CD4-positive, alpha-beta T cell treated with Interleukin-4 for 1 hour (primary cell): ENCODE measurements at places on chromosomes 11 and 22.

GRCh38 chr11:96524475-96524874 lies 134.7 kb downstream of the JRKL start:
- DNase-seq, result no peak

GRCh38 chr11:124934862-124935547 lies 842 bp downstream of the HEPACAM start:
- no peak for DNase-seq

GRCh38 chr11:72548463-72548862 lies 114.1 kb upstream of the CLPB start:
- no peak for DNase-seq

DNA sequence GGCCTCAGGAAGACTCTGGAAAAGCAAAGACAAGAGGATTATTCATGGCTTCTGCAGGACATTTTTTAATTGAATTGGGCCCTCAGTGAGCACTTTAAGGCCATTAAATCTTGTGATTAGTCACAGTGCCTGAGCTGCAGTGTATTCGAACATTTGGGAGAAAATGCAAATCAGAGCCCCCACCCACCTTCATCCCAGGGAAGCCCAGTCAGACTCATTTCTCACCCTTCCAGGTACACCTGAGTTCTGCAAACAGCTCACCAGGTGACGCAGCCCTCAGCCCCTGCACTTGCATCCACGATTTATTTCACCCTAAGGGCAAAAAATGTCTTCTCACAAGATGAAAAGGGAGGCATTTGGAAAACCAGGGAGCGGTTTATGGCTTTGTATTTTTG lies 128.7 kb downstream of the MPPED1 start:
- no peak for DNase-seq

DNA sequence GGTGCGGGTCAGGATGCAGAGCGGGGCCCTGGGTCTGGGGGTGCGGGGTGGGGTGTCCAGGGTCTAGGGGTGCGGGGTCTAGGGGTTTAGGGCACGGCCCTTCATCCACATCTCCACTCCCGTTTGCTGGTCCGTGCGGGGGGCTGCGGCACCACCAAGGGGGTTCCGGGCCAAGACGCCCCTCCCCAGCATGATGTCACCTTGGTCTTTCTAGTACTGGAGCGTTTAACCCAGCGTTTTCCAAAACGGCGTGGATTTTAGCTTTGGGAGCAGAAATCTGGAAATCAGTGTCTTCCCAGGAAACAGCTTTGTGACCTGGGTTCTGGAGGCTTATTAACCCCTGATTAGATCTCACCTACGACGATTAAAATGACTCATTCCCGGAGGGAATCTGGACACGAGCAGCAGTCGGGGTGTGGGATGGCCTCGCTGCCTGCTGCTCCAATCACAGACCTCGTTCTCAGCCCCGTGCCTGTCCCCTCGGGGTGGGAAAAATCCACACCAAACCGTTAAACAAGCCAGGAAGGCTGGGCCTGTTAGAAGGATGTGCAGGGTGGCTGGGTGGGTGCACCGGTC lies 759 bp downstream of the AP2A2 start:
- DNase-seq, result no peak

GRCh38 chr11:101567071-101567470 lies 16.7 kb downstream of the TRPC6 start:
- DNase-seq, result no peak

GRCh38 chr11:79226126-79226525 lies 214.7 kb downstream of the TENM4 start:
- no peak for DNase-seq

DNA sequence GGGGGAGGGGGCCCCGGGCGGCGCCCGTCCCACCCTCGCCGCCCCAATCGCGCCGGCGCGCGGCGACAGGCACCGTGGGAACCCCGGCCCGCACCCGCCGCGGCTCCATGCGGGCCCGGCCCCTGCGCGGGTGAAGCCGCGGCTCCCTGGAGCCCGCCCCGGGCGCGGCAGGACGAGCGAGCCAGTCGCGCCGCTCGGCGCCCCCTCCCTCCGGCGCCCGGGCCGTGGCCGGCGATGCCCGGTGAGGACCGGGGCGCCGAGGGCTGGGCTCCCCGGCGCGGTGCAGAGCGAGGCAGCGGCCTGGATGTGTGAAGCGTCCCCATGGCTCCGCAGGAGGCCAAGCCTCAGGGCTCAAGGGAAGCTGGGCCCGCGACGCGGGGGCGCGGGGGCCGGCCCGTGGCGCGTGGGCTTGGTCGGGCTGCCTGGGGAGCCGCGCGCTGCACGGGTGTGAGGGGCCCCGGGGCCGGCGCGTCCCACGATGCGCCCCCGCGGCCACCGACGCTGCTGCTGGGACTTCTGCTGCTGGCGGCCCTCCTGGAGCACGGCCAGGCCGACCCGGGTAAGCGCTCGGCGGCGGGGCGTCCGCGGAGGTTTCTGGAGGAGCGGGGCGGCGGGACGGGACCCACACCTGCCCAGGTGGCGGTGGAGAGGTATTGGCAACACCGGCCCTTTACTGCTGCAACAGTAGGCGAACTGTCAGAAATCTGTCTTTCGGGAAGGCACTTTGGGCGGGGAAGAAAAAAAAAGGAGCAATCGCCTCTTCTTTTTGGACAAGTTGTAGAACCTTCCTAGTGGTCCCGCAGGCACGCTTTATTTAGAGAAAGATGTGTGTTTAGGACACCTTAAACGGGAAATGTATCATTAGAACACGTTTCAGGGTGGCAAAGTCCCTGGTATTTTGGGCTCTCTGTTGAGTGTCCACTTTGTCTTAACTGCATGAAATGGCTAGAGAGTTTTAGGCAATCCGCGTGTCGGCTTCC lies 119.4 kb downstream of the HIPK3 start:
- no peak for DNase-seq

DNA sequence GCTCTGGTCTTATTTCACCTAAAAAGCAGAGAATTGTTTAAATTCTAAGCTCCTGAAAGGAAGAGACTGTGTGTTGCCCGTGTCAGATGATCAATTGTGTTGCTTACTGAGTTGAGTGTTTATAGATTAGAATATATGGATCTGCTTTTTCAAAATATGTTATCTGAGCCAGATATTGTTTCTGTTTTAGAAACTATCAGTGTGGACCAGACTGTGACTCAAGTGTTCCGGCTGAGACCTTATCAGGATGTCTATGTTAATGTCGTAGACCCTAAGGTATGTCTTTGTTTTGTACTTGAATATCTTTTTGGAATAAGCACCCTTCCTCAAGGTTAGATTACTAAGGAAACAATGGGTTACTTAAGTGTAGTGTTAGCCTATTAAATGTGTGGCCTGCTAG lies 11.0 kb downstream of the DEPDC5 start:
- DNase-seq, result no peak

GRCh38 chr22:47380692-47381091 lies 618.2 kb downstream of the TBC1D22A start:
- no peak for DNase-seq

DNA sequence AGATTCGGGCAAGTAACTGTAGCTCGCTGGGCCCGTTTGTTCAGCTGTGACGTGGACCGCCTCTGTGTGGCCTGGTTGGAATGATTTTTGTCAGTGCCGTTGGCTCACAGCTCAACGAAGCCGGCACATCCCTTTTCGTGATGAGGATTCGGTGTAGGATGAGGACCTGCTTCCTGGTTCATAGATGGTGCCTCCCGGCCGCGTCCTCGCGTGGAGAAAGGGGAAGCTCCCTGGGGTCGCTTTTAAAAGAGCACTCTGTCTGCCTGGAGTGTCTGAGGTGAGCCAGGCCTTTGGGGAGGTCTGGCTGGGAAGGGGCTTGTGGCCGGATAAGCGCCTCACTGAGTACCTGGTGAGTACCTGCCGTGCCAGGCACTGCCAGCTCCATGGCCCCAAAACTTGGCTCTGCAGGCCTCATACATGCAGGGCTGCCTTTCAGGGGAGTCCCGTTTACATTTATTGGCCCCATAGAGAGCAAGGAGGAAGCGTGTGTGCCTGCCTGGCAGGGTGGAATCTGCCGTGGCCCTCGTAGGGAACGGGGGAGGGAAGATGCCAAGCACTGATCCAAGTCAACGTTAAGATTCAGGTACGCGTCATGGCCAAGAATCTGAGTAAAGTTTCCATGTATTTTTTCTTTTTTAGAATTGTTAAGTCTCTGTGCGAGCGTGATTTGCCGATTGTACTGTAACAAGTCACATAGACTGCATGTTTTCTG lies 88.4 kb downstream of the ARHGAP8 start:
- DNase-seq, result no peak

DNA sequence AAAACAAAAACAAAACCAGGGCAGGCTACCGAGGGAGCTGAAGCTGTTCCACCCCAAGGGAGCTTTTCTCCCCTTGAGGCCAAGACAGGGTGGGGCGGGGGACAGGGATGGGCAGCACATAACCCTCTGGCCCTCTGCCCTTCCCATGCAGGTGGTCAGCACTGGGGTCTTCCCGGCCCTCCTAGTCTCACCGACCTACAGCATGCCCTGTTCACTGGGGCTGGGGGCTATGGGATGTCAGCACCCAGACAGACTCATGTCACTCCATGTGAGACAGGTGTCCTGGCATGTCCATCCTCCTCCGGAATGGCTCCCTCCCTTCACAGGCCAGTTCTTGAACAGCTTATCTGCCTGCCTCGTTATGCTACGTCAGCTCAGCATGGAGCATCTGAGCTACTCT lies 51.7 kb downstream of the DSCAML1 start:
- no peak for DNase-seq

- DNase-seq, result no peak
These were observed 31.2 kb downstream of the CCDC83 start for GRCh38 chr11:85886089-85887056.

DNA sequence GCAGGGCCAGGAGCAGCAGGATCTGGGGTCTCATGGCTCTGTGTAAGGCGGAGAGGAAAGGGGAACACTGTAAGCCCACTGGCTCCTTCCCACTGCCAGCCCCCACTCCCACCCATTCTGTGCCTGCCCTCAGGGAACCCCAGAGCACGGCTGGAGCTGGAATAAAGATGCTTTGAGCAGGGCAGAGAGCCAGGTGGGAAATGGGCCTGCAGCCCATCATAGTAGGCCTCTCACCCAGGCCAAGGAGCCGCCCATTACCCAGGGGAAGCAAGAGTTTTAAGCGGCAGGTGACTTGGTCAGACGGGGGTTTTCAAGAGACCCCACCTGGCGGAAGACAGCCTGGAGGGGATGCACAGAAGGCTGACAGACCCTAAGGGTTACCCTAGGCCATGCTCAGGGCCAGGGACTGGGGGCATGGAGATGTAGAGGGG lies 4.6 kb downstream of the LRRC32 start:
- no peak for DNase-seq

GRCh38 chr11:87493516-87493915 lies 455.8 kb downstream of the TMEM135 start:
- no peak for DNase-seq

GRCh38 chr11:22473586-22473985 lies 135.4 kb downstream of the SLC17A6 start:
- no peak for DNase-seq

GRCh38 chr22:39623603-39624500 lies 53.3 kb downstream of the CACNA1I start:
- DNase-seq, result no peak

DNA sequence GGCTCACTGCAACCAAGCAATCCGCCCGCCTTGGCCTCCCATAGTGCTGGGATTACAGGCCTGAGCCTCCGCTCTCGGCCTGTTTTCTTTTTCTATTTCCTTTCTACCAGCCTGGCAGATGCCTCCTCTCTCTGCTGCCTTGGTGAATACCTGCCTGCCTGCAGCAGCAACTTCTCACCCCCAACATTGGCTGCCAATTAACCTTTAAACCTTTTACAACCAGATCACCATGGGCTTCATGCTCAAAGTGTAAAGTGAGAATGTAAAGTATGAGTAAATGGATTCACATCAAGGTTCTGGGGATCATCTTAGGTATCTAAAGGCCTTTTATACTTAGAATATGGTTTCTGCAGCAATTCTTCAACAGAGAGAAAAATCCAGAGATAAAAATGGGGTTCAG lies 13.0 kb upstream of the FCHSD2 start:
- DNase-seq, result no peak

- DNase-seq, result no peak
These were observed 751 bp upstream of the WNT7B start for GRCh38 chr22:45977551-45978274.

- no peak for DNase-seq
These were observed 58.6 kb downstream of the SC5D start for GRCh38 chr11:121351083-121351630.

DNA sequence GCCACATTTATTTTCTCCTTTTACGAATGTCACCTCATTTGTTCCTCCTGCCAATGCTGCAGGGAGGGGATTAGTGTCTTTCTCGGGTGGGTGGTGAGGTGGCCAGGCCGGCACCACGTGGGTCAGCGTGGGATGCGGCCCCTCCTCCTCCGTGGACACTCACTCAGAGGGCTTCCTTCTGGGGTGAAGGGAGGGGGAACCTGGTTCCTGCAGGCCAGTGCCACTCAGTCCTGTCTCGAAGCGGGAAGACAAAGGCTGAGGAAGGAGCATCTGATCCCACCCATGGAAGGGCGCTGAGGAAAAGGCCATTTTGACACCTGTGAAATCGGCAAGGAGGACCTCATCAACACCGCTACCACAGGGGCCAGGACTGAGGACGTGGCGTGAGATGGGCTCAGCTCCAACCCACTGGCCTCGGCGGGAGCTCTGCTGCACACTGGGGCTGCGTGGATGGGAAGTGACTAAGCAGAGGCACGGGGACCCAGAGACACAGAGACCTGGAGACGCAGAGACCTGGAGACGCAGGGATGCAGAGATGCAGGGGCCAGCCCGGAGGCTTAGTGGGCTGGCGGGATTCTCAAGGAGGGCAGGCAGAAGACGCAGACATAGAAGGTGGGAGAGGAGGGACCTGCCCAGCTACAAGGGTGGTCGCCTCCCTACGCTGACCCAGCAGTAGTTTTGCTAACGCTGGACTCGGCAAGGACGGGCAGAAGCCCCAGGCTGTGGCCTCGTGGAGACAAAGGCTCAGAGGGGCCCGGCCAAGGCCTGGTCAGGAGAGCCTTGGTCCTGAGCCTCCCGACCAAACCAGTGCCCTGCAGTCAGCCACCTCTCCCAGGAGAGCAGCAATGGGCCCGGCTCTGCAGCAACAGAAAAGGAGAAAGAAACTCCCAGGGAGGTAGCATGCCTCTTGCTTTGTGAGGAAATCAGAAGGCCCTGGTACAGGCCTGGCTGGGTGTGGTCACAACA lies 1071.2 kb downstream of the BRD1 start:
- peak; percentile 11 for DNase-seq

GRCh38 chr11:112789481-112789880 lies 171.7 kb upstream of the NCAM1 start:
- no peak for DNase-seq

DNA sequence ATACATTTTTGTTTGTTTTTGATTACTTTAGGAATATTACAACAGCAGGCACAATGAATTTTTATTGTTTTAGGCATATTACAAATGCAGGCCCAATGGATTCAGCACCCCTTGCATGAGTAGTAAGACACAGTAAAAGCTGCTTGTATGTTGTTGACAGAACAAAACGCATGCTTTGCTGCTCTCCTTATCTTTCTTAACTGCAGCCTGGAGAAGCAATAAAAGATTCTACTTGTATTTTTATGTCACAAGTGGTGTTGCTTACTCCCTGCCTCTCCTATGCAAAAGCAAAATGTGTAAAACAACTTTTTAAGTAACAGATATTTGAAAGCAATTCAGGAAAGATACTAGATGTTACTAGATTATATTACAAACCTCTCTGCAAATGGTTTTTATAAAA lies 73.9 kb downstream of the TRPC6 start:
- DNase-seq, result no peak

- peak; percentile 45 for DNase-seq
These were observed 33.8 kb downstream of the ZNF202 start for GRCh38 chr11:123707606-123708205.
